ENCODE measurements at places on chromosomes 1 and 21. TPM values are rescaled to one million over a fixed set of nuclear protein-coding genes. Genes with fewer than 3 reads are reported as not detected.

NHLH1 gene
- total RNA-seq = 0.70 TPM

GNG4 gene
- 40.8 TPM for total RNA-seq

OR2M3 gene
- not detected for total RNA-seq

HOOK1 gene
- 43.9 TPM for total RNA-seq

AKR7A2 gene
- total RNA-seq = 50.6 TPM

ORC1 gene
- 33.6 TPM for total RNA-seq

XCL1 gene
- 0.53 TPM for total RNA-seq

RGS4 gene
- 0.41 TPM for total RNA-seq

CNTN2 gene
- total RNA-seq = 1.2 TPM

PRDM16 gene
- total RNA-seq = 1.1 TPM

NBL1 gene
- 17.1 TPM for total RNA-seq

F13B gene
- not detected for total RNA-seq

PPIH gene
- total RNA-seq = 69.3 TPM

CASP9 gene
- total RNA-seq = 18.6 TPM

OR2T2 gene
- total RNA-seq = not detected

AVPR1B gene
- total RNA-seq = 0.46 TPM

SLC1A7 gene
- total RNA-seq = 0.07 TPM

VWA5B1 gene
- 1.4 TPM for total RNA-seq

- peaks cover 43% of the 10 kb centered on the region for H3K4me1 ChIP-seq
- H3K27me3 ChIP-seq = no peaks in the 10 kb centered on the region
- H3K4me3 ChIP-seq = no peak within 1 kb of the TSS
- no peak within 1 kb of the TSS for H3K27ac ChIP-seq
- peak; percentile 30 for DNase-seq
Measured at GRCh38 chr1:160366731-160367515, at the start of gene NHLH1. Gene NHLH1 (plus strand): TSS chr1:160367071. CDS start chr1:160370732, 3,661 bp downstream.

DNA sequence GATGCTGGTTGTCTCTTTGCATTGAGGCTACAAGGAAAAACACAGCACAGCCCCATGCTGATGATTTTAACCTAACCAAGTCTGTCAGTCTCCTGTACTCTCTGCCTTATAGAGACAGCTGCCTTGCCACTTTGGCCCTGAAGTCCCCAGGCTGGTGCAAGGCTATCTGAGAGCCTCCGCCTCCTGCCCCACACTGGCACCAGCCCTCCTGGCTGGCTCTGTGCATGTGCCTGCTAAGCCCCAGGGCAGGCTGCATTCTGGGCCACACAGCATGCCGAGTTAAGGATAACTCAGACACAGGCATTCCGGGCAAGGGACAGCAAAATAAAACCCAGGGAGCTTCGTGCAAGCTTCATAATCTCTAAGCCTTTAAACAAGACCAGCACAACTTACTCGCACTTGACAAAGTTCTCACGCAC, 910 bp downstream of the RUNX1 start:
- DNase-seq = no peak
- H3K4me1 ChIP-seq = peaks cover 41% of the 10 kb centered on the region
- no peaks in the 10 kb centered on the region for H3K36me3 ChIP-seq
- H3K27me3 ChIP-seq = peaks cover 4% of the 10 kb centered on the region
- no peak overlapping the region for H3K27ac ChIP-seq
- H3K4me3 ChIP-seq = no peak overlapping the region

GRCh38 chr1:94806441-94806871, 13.7 kb upstream of the SLC44A3 start:
- H3K27ac ChIP-seq = peak overlapping the region; percentile 67
- H3K36me3 ChIP-seq = 0 out of 2 replicates have a peak, but pooled peaks cover 4% of the 10 kb centered on the region
- H3K27me3 ChIP-seq = no peaks in the 10 kb centered on the region
- no peak for DNase-seq

GRCh38 chr1:14304381-14304865, 294.1 kb upstream of the KAZN start:
- H3K27me3 ChIP-seq = peaks cover 37% of the 10 kb centered on the region
- no peak for DNase-seq
- H3K36me3 ChIP-seq = no peaks in the 10 kb centered on the region

DNA sequence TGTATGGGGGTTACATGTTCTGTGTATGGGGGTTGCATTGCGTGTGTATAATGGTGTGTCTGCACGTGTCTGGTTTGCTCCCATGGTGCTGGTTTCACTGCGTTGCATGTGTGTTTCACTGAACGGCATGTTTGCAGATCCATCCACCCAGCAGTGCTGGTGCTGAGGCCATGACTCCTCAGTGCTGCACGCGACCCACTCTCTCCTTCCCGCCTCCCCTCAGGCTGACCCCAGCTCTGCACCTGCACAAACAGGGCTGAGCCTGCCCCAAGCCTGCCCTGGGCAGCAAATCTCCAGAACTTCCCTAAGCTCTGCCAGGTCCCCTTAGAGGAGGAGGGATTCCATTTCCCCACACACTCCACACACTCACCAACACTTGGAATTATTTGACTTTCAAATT, 18.7 kb downstream of the ACTRT2 start:
- H3K4me1 ChIP-seq = no peaks in the 10 kb centered on the region
- H3K4me3 ChIP-seq = no peak overlapping the region
- no peak for DNase-seq
- H3K27me3 ChIP-seq = 0 out of 2 replicates have a peak, but pooled peaks cover 2% of the 10 kb centered on the region

DNA sequence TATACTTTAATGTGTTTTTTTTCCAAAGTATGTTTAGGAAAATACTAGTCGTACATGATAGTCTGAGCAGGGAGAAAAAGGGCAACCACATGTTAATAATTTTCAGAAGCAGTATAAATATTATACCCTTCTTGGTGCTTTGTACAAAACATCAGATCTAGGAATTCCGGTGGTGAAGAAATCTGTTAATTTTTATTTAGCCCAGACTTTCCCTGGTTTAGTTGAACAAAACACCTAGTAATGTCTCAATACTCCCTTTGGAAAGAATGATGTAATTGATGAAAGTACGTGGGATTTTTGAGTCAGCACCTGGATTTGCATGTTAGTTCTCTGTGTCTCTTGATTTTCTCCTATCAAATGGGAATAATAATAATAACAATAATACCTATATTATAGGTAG, 38.4 kb upstream of the KCNK2 start:
- H3K4me1 ChIP-seq = peaks cover 19% of the 10 kb centered on the region
- no peak overlapping the region for H3K27ac ChIP-seq
- H3K27me3 ChIP-seq = no peaks in the 10 kb centered on the region
- H3K36me3 ChIP-seq = no peaks in the 10 kb centered on the region

GRCh38 chr1:199113265-199113869, 474.5 kb downstream of the PTPRC start:
- no peak overlapping the region for H3K27ac ChIP-seq
- H3K27me3 ChIP-seq = no peaks in the 10 kb centered on the region
- H3K36me3 ChIP-seq = peaks cover 2% of the 10 kb centered on the region
- peak; percentile 70 for DNase-seq
- H3K4me3 ChIP-seq = no peak overlapping the region
- H3K4me1 ChIP-seq = peaks cover 25% of the 10 kb centered on the region

DNA sequence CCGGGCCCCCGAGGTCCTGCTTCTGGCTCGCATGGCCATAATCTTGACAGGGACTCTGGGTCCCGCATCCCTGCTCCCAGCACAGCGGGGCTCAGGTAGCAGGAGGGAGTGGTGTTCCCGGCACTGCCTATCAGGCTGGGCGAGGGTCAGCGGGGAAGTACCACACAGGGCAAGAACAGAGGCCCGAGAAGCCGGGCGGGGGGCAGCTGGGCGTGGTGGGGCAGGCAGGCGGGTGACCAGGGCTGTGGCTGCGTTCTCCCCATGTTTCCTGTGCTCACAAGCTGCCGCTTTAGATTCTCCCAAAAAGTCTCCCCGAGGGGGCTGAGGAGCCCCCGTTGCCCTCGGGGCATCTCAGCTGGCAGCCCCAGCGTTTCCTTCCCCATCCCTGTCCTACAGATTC, 18.3 kb downstream of the ATAD3B start:
- no peak overlapping the region for H3K27ac ChIP-seq
- no peaks in the 10 kb centered on the region for H3K27me3 ChIP-seq
- H3K36me3 ChIP-seq = peaks cover 47% of the 10 kb centered on the region
- H3K4me3 ChIP-seq = no peak overlapping the region
- no peak for DNase-seq
- no peaks in the 10 kb centered on the region for H3K4me1 ChIP-seq

DNA sequence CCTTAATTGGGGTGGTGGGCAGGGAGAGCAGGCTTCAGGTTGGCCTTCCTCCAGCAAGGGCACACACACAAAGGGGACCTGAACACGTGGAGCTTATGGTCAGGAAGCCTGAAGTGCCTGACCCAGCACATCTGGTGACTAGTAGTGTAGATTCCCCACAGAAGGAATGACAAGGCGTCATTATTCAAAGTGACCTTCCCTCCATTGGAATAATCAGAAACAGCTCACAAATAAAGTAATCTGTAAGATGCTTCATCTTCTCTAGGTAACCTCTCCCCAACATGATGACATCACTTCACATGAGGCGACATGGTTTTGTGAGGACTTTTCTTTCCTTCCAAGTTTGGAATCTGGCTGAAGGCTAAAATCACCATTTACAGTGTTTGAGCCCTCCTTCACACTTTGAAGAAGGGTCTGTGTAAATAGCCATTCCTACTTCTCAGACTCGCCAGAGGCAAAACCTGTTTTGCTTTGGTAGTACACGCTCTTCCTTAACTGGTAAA, 32.8 kb upstream of the ERG start:
- H3K27me3 ChIP-seq = no peaks in the 10 kb centered on the region
- no peak for DNase-seq
- H3K27ac ChIP-seq = no peak overlapping the region
- H3K4me1 ChIP-seq = peaks cover 32% of the 10 kb centered on the region
- no peak overlapping the region for H3K4me3 ChIP-seq

- no peak overlapping the region for H3K27ac ChIP-seq
- H3K27me3 ChIP-seq = no peaks in the 10 kb centered on the region
- H3K4me1 ChIP-seq = peaks cover 5% of the 10 kb centered on the region
- DNase-seq = peak; percentile 59
- no peak overlapping the region for H3K4me3 ChIP-seq
Measured at GRCh38 chr21:38699048-38699447, 106.7 kb upstream of the ETS2 start.

- H3K4me3 ChIP-seq = no peak within 1 kb of the TSS
- no peaks in the 10 kb centered on the region for H3K36me3 ChIP-seq
- no peaks in the 10 kb centered on the region for H3K27me3 ChIP-seq
- peak; percentile 38 for DNase-seq
Measured at GRCh38 chr1:228149406-228150119, at the start of gene GJC2. Gene GJC2 (plus strand): TSS chr1:228149930. CDS start chr1:228157759, 7,829 bp downstream.

GRCh38 chr1:184191181-184191621, 139.7 kb downstream of the TSEN15 start:
- no peak for DNase-seq
- no peaks in the 10 kb centered on the region for H3K27me3 ChIP-seq

GRCh38 chr1:111841746-111842145, 86.0 kb downstream of the DDX20 start:
- no peak overlapping the region for H3K4me3 ChIP-seq
- no peaks in the 10 kb centered on the region for H3K27me3 ChIP-seq
- DNase-seq = no peak
- no peak overlapping the region for H3K27ac ChIP-seq
- H3K4me1 ChIP-seq = no peaks in the 10 kb centered on the region
- H3K36me3 ChIP-seq = no peaks in the 10 kb centered on the region

GRCh38 chr1:206843626-206844025, 21.8 kb upstream of the IL20 start:
- H3K4me1 ChIP-seq = no peaks in the 10 kb centered on the region
- no peak overlapping the region for H3K27ac ChIP-seq
- no peak for DNase-seq
- H3K36me3 ChIP-seq = no peaks in the 10 kb centered on the region
- no peaks in the 10 kb centered on the region for H3K27me3 ChIP-seq

DNA sequence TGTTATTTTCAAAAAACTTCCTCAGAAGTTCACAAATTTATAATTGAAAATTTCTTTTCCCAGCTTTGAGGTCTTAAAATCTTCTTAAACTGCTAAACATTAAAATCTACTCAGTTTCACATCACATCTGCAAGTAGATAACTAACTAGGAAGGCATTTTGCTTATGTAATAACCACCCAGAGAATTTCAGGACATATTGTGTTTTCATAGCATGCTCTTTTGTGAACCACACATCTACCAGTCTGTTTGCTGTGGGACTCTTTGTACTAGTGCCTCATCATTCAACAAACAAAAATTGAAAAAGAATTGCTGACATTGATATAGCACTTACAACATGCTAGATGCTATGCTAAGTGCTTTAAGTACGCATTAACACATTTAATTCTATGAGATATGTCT, 31.6 kb upstream of the C1orf146 start:
- no peak overlapping the region for H3K4me3 ChIP-seq
- peak overlapping the region; percentile 51 for H3K27ac ChIP-seq
- no peak for DNase-seq
- H3K27me3 ChIP-seq = no peaks in the 10 kb centered on the region
- H3K36me3 ChIP-seq = no peaks in the 10 kb centered on the region
- peaks cover 28% of the 10 kb centered on the region for H3K4me1 ChIP-seq

DNA sequence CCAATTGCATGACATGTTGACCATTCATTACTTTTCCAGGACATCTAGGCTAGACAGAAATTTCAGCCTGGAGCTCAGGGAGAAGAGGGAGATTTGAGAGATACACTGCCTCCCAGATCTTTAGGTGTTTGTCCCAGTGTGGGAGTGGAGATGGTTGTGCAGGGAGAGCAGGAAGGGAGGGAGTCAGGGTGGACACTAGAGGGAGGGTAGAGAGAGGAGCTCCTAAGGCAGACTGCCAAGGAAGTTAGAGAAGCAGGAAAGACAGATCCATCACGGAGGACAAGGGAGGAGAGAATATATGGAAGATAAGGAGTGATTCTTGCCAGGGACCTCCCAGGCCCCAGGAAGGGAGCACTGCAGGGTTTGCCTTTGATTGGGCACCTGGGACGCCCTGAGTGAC, 8.7 kb downstream of the CDCA8 start:
- H3K4me3 ChIP-seq = no peak overlapping the region
- H3K27ac ChIP-seq = no peak overlapping the region
- peaks cover 77% of the 10 kb centered on the region for H3K36me3 ChIP-seq
- no peaks in the 10 kb centered on the region for H3K27me3 ChIP-seq

- H3K4me1 ChIP-seq = peaks cover 29% of the 10 kb centered on the region
- H3K36me3 ChIP-seq = no peaks in the 10 kb centered on the region
- H3K27ac ChIP-seq = no peak overlapping the region
- DNase-seq = no peak
Measured at GRCh38 chr1:33260439-33260838, 4.1 kb downstream of the ZNF362 start.

DNA sequence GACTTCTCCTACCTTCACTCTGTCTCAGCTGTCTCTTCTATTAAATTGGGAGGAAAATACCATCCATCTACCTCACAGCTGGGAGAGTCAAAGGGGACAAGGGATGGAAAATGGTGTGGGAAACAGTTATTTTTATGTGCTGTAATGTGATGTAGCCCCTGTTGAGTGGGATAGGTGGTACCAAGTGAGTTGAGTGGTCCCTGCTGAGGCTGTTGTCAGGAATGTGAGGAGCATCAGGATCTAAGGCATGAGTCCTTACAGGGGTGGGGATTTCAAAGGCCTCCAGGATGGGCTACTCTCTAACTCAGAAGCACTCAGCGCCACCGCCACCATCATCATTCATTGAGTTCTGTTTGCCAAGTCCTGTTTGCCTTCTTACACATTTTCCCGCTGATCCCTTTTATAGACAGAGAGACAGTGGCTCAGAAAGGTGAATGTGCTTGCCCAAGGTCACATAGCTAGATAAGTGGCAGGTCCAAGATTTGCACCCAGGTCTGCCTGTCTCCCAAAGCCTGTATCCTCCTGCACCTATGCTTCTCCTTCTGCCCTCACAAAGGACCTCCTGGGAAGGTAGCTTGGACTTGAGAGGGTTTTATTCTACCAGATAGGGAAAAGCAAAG, 4.6 kb upstream of the ID3 start:
- DNase-seq = no peak
- no peak overlapping the region for H3K4me3 ChIP-seq
- peaks cover 2% of the 10 kb centered on the region for H3K27me3 ChIP-seq
- peaks cover 76% of the 10 kb centered on the region for H3K4me1 ChIP-seq
- no peaks in the 10 kb centered on the region for H3K36me3 ChIP-seq
